ENCODE measurements at places on chromosomes 6 and 20. TPM values are rescaled to one million over a fixed set of nuclear protein-coding genes. Genes with fewer than 3 reads are reported as not detected.
A peak's percentile ranks its signal among the peaks of the same experiment; 100 is the strongest.

DNA sequence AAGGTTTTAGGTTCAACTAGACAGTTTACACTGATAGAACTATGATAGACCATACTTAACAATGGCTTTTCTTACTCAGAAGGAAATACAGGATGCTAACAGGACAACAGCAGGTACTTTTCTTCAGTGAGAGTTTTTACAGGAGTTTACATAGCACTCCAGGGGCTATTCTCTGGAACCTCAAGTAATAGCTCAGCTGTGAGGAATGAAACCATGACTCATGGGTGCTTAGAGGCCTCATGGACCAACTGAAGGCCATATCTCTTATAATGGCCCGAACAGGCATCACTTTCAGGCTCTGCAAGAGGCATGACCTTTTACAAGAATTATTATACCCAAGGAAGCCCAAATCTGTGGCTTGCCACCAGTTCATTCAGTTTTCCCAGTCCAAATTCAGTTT lies 31.8 kb downstream of the TREML1 start:
- DNase-seq: no peak

DNA sequence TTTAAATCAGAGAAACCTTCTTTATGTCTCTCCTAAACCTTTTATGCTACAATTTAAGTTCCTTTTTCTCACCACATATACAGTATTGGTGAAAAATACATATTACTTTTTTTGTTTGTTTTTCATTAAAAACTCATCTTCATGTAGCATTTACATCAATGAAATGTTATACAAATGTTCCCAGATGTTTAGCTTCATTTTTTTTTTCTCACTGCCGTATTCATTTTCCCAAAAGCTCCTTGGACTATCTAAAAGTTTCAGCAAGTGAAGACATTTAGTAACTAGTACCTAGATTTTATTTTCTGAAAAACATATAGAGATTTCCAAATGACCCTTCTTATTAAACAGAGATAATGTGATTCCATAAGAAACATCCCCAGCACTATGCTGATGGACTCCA lies 128.9 kb downstream of the BMP5 start:
- DNase-seq: no peak

The DLL1 gene
- polyA plus RNA-seq: 8.5 TPM

GRCh38 chr6:104477569-104477968 lies 382.1 kb downstream of the HACE1 start:
- DNase-seq: no peak

The MLN gene
- polyA plus RNA-seq: 0.53 TPM

- DNase-seq: no peak
Observed at GRCh38 chr6:19906171-19906570, 69.0 kb downstream of the ID4 start.

The SLC17A9 gene
- polyA plus RNA-seq: 1.3 TPM

The TSPYL4 gene
- polyA plus RNA-seq: 62.1 TPM

The CYP39A1 gene
- polyA plus RNA-seq: 8.1 TPM

DNA sequence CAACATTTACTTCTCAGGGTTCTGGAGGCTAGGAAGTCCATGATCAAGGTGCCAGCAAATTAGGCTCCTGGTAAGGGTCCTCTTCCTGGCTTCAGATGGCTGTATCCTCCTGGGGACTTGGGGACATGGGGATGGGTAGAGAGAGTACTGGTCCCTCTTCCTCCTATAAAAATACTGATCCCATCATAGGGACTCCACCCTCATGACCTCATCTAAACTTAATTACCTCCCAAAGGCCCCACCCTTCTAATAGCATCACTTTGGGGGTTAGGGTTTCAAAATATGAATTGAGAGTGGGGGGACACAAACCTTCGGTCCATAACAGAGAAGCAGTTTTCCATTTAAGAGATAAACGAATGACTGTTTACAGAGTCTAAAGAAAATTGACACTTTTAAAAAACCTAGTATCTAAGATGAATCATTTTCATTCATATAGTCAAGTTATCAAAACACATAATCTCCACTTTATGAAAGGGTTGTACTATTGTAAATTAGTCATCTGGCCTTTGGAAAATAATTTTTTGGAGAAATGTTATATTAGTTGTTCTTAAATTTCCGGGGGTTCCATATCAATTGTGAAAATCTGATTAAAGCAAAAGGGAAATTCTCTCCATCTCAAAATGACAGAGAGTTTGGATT lies 33.5 kb downstream of the ELOVL5 start:
- DNase-seq: no peak

The OCSTAMP gene
- not detected for polyA plus RNA-seq

DNA sequence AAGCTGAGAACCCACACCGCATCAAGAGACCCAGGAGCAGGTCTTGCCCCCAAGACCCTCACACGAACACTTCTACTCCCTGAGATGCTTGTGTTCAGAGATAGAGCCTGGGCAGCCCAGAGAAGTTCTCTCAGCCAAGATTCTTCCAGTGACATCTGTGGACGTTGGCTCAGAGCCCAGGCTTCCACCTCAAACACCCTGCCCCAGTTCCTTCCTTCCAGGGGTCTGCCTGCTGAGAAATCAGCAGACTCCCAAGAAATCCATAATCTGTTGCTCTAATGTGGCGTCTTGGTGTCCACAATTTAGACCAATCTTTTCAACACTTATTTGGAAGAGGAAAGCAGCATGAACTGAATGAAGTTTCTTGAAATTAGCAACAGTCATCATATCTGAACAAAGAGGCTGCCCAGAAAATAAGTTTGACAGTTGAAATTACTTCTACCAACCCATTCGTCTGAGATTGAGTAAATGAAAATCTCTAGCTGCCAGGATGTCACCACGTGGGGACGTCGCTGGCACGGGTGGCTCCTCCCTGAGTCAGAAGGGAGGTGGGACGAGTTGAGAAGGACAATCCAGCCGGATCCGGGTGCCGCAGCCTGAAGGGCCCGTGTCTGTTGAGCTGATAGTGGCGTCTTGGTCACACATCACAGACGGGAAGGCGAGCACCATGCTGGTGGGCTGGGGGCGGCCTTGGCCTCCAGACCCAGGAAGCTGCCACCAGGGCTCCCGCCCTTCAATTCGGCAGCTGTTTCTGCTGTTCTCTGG lies 400.9 kb downstream of the TAF4 start:
- DNase-seq: no peak

The YTHDF1 gene
- 42.1 TPM for polyA plus RNA-seq

The PDE7B gene
- 2.0 TPM for polyA plus RNA-seq

The PPIL6 gene
- 17.8 TPM for polyA plus RNA-seq

- DNase-seq: no peak
Observed at GRCh38 chr6:45076217-45076930, 251.8 kb upstream of the RUNX2 start.

DNA sequence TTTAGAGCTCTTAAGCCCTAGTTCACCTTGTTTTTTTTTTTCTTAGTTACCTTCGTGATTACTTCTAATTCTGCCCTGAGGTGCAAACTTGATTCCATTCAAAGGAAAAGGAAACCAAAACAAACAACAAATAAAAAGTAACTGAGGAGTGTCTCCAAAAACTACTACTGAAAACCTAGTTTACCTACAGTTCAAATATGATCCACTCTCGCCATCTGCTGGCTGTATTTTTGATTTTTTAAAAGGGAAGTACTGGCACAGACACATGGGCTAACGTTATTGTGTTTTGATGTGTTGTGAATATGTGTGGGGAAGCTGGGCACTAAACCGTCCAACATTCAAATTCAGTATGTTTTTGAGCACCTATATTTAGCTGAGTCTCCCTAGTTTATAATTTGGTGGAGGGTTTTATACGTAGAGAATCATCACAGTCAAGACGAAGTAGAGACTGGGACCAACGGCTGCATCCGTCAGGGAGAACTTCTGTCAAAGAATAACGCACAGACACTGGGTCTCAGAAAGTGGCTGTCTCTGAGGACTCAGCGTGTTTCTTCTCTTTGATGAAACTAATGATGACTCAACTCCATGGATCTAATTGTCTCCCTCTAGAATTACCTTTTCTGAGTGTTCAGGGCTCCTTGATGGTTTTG lies 373.5 kb upstream of the BTBD3 start:
- peak; percentile 52 for DNase-seq

The CBFA2T2 gene
- polyA plus RNA-seq: 29.6 TPM

- DNase-seq: no peak
Observed at GRCh38 chr6:11710311-11710761, 68.3 kb downstream of the ADTRP start.

DNA sequence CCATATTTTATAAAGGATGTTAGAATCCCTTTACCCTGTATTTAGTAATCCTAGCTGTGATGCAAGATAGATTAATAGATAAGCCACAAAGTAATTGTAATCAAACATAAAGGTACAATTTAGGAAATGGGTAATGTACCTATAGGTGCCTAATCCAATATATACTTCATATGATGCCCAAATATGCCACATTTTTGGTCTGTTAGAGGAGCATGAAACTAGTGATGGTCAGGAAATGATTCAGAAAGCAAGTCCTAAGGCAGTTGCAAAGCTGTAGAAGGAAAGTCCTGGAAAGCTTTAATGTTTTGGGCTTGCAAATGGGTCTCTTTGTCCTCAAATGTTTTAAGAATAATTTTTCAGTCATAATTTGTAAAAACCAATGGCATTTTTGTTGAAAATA lies 76.6 kb upstream of the PTPRK start:
- DNase-seq: no peak

The OGFR gene
- polyA plus RNA-seq: 27.3 TPM

GRCh38 chr6:116625872-116626271 lies 9.6 kb downstream of the RSPH4A start:
- DNase-seq: no peak

DNA sequence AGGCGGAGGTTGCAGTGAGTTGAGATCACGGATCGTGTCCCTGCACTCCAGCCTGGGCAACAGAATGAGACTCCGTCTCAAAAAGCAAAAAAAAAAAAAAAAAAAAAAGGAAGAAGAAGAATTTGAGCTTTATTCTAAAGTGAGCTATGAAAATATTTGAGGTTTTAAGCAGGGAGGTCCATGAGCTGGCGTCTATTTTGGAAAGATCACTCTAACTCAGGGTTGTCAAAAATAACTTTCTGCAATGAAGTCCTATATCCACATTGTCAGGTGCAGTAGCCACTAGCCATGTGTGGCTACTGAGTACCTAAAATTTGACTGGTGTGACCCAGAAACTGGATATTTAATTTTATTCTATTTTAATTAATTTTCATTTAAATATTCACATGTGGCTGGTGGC lies 217.1 kb downstream of the PTPRT start:
- DNase-seq: no peak

The GMDS gene
- 29.7 TPM for polyA plus RNA-seq

GRCh38 chr6:135811644-135812526 lies 39.6 kb upstream of the PDE7B start:
- no peak for DNase-seq

The DEFB127 gene
- not detected for polyA plus RNA-seq

GRCh38 chr6:147438758-147439528 lies 69.5 kb upstream of the SAMD5 start:
- DNase-seq: no peak

- no peak for DNase-seq
Observed at GRCh38 chr6:52420668-52421358, 671 bp downstream of the EFHC1 start.

The MYCT1 gene
- polyA plus RNA-seq: 20.4 TPM

DNA sequence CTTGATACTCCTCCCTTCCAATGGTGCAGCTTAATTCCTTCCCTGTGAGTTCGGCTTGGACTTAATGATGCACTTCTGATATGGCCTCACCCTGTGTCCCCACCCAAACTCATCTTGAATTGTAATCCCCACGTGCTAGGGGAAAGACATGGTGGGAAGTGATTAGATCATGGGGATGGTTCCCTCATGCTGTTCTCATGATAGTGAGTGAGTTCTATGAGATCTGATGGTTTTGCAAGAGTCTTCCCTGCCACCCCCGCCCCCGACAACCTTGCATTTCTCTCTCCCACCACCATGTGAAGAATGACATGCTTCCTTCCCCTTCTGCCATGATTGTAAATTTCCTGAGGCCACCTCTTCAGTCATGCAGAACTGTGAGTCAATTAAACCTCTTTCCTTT lies 50.3 kb upstream of the HLA-G start:
- no peak for DNase-seq

GRCh38 chr6:29763491-29764289 lies 40.5 kb downstream of the HLA-F start:
- no peak for DNase-seq

The SOBP gene
- polyA plus RNA-seq: 13.0 TPM

DNA sequence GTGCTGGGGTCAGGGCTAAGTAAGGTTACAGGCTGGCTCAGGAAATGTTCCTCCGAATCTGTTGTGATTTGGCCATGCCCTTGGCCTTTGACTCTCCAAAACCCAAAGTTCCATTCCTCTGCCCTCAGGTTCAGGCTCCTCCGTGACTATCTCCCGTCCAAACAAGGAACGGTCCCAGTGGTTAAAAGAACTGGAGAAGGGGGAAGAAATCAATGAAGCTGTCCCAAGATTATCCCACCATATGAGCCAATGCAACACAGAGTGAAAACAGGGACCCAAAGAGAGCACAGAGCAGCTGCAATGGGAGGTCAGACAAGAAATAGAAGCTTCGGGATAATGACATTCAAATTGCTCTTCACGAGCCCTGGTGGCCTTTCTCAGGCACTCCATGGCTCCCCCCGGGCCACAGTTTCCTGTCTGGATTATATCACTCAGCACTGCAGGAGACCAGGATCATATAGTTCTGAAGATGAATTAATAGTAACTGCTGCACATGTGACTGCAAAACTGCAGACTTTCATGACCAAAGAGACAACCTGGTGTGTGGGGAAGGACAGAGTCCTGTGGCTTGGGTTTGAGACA lies 211.3 kb downstream of the ZNF217 start:
- DNase-seq: no peak

The RAD21L1 gene
- polyA plus RNA-seq: not detected

GRCh38 chr20:36644032-36644705 lies 1.8 kb downstream of the SLA2 start:
- DNase-seq: no peak

GRCh38 chr20:58141496-58141895 lies 87.0 kb downstream of the ANKRD60 start:
- DNase-seq: no peak
